ENCODE measurements at places on chromosomes 7 and 10.

GRCh38 chr7:48074204-48074654, 14.8 kb upstream of the UPP1 start:
- DNase-seq, result no peak

DNA sequence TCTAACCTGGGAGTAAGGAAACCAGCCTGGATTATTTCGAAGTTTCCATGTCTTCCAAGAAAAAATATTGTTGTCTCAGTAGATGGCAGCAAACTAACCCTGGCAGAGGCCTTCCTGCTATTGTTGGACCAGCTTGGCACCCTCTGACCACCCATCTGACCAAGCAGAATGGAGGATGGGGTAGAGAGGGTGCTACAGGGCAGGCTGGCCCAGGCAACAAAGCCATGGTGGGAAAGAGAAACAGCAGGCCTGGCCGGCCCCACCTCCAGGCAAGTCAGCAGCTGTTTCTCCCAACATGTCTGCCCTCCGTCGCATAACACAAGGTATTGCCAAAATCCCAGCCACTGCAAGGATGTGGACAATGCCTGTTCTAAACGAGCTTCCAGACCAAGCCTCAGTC, 95.0 kb downstream of the FAM53B start:
- no peak for DNase-seq

DNA sequence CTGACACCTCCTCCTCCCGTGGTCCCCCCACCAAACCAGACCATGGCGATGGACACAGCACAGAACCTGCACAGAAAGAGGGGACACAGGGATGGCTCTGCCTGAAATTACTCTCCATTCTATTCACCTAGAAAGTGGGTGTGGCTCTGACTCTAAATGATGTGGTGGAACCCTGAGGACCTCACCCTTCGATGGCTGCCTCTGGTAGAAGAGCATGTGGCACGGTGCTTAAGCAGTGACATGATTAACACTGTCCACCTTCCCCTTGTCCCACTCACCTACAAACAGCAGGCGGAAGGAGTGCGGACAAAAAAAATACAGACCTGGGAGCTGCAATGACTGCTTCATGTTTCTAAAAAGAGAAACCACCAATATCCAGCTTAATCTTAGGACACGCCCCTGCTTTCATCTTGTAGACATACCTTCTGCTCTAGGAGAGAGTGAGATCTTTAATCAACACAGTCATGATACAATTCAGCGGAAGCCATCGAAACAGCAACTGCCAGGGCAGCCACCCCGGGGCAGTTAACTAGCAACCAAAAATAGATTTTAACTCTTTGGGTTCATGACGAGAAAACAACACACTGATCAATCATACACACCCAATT, 11.4 kb downstream of the JCAD start:
- no peak for DNase-seq

DNA sequence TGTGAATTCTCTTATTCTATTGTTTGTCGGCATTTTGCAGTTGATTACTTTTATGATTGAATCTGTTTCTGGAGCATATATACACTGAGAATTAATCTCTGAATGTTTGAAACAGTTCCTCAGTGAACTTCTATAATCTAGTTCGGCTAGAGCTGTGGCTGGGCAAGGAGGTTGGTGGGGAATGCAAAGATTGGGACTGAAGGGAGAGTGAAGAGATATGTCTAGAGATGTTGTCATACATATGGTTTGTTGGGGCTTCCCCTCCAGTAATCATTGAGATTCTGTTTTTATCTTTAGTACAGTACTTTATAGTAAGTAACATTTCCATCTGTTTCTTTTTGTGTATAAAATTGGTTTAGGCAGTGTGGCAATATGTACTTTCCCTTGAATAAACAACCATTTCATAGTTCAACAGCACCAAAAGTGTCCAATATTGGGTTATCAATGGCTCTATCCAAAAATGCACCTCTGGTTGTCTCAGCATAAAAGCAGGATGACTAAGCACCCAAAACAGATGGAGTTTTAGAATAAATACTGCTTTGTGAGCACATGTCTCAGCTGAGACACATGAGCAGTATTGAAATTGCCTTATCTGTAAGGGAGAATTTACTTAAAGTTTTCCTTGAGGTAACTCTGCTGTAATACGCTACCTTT, 36.7 kb downstream of the WAC start:
- no peak for DNase-seq

DNA sequence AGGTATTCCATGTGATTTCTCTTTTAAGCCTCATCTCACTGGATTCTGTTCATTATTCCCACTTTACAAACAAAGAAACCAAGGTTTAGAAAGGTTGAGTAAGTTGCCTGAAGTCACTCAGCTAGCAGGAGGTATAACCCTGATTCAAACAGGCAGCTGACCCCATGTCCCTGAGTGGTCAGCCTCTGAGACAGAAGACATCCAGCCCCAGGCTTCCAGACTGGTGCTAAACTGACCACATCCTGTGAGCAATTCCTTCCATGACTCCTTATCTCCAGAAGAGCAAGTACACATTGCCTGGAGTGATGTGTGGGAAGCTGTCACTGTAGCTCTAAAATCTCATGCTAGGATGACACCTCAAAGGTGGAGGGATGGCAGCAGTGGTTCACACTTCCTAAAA, 3.7 kb downstream of the PLPP4 start:
- DNase-seq, result no peak

Data from stimulated activated CD8-positive, alpha-beta memory T cell treated with anti-CD3 and anti-CD28 coated beads, Interleukin-15, amount 100 ng/mL, for 24 hours (primary cell).